ENCODE measurements at places on chromosomes 4 and X.

DNA sequence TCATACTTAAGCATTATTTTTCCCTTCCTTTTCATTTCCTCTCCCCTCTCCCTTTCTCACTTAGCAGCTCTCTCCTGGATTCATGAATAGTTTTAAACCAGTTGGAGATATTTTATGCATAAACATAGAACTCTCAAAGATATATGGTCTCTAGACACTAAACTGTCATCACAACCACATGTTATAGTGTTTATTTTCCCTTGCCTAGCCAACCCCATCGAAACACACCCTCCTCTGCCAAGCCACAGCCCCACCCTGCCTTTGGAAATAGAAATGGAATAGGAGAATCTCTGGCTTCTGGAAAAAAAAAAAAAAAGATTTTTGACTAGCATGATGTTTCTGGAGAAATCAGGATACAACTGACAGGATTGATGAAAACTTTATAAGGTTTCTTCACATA is 64.8 kb upstream of the RBPJ start:
- DNase-seq: no peak

DNA sequence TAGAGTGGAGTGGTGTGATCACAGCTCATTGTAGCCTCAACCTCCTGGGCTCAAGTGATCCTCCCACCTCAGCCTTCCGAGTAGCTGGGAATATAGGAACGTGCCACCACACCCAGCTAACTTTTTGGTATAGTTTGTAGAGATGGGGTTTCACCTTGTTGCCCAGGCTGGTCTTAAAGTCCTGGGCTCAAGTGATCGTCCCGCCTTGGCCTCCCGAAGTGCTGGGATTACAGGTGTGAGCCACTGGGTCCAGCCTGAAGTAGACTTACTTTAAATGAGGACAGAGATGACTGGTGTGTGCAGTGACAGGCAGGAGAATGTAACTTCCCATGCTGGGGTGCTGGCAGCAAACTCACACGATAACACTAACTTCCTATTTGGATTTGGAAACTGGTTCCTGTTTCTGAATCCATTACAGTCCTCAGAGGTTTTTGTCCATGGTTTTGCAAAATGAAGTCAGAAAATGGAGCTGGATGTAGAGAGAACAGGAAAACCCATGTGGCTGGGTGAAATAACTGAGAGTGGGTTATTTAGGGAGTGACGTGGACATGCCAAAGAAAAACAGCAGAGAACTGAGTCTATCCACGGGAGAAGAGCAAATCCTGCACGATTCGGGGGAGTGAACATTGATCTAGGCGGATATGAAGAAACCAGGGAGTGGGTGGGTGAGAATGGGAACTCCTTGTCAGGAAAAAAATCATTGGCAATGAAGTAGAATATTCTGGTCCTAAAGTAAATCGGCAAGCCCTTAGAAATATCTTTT is 95.6 kb downstream of the GATB start:
- no peak for DNase-seq

DNA sequence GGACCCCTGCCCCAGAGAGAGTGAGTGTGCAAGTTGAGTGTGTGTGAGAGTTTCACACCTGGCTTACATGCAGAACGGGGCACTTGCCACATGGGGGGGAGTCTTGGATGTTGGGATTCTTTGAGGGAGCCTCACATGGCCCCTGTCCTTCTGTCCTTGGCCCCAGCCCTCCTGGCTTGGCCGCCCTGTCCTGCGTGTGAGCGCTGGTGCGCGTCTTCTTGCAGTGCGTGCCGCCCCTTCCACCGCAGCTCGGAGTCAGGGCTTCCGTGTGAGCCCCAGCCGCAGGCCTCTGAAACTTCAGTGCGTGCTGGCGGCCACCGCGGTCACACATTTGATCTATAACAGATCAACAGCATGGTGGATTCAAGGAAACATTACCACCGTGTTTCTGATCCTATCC is 30.1 kb upstream of the HGFAC start:
- DNase-seq: no peak

DNA sequence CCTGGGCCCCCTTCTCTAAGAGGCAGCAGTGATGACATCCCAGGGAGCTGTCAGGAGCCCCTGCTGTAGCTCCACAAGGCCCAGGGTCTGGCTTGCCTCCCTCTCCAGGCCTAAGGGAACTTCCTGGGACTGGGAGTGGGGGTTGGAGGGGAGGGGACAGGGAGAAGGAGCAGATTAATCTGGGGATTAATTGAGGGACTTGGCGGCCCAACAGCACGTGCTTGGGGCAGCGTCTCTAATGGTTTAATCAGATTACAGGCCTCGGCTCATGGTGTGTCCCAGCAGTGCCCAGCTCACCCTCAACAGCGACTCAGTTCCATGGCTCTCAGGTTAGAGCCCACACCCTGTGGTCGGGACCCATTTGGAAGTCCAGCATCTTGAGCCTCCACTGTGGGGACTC is 47.9 kb downstream of the EFNB1 start:
- no peak for DNase-seq

- DNase-seq: no peak
These were observed 8.1 kb upstream of the PPP2R3B start for GRCh38 chrX:394830-395229.

DNA sequence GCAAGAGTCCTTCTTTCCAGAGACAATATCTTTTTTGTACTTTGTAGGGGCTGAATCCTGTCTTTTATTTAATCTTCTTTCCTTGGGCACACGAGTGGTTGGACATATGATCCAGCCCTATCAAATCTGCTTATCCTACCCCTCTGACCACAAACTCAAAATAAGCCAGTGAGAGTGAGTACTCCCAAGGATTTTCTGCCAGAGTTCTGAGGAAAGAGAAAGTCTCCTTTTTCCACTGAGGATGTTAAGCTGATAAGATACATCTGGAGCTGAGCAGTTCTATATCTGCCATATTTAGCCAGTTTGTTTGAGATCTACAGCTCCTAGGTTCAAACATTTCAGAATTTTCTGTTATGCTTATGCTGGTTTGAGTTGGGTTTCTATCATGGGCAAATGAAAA is 134.8 kb upstream of the NWD2 start:
- no peak for DNase-seq

DNA sequence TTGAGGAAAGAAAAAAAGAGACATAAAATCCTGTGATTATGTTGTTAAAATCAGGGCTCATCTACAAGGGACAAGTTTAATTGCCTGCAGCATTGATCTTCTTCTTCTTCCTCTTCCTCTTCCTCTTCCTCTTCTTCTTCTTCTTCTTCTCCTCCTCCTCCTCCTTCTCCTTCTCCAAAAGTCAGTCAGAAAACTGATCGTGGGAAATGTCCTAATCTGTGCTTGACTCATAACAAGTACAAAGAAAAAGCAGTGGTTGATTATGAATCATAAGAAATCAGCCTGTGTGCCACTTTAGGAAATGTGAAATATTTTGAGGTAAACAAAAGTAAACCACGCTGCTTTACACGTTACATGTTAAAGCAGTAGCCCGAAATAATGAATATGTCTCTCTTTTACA is 2.7 kb upstream of the ATP10D start:
- no peak for DNase-seq

GRCh38 chr4:168541266-168541953 is 44.6 kb downstream of the PALLD start:
- DNase-seq: no peak

GRCh38 chr4:53113431-53114225 is 251.5 kb downstream of the RASL11B start:
- DNase-seq: no peak

DNA sequence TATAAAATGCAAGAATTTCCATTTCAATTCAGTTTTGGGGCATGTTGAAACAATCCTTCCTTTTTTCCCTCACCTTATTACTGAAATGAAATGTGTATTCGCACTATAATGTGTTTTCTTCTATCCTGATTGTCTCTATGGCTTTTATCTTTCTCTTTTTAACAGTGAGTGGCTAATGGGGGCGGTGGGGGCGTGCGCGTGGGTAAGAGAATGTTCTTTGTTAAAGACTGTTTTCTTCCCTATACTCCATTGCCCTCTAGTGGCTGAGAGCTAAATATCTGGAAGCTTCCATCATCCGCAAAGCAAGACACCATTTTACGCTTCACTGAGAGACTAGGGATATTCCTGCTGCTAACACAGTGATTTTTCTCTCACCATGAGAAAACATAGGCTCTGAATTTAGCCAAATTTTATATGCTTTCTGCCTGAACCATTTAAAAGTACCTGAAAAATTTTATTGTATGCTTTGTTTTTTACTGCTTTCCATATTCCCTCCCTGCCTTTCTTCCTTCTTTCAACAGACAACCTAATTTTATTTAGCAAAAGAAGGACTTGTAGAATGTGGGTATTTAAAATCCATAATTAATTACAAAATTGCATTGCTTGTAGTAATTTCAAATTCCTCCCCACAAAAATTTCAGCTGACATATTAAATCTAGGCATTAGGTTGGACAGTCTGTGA is 194.0 kb downstream of the GASK1B start:
- DNase-seq: no peak

DNA sequence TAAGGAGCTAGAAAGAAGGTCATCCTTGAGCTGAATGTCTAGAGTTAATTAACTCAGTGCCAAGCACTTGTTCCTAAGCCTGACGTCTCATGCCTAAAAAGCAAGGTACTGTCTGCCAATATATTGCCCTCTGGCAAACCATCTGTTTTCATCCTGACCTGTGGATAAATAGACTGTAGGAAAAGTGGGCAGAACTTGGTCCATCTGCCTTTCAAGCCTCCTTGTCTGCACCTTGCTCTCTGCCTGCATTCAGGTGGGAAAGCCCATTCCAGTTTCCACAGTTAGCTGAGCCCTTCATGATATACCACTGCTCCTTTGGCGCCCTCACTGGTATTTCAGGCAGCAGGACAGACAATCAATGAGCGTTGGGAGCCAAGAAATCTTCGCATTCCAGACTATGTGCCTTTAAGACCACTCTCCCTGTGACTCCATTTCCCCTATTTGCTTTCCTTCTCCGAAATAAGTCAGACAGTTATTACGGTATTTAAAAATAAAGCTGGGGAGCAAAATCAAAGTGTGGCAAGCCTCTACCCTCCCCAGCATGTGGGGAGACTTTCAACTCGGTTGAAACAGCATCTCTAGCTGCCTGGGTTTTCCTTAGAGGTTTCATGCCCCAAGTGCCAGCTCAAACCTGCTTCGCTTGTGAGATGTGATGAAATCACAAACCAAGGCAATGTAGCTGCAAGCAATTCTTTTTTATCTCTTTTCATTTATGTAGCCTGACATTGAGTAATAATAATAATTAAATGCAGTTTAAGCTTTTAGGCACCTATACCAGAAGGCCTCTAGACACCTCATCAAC is 2.5 kb upstream of the CCDC149 start:
- no peak for DNase-seq

- no peak for DNase-seq
These were observed 202.5 kb downstream of the PCDH7 start for GRCh38 chr4:30922625-30923024.

- no peak for DNase-seq
These were observed 53.4 kb downstream of the ADGRG4 start for GRCh38 chrX:136354201-136354600.

DNA sequence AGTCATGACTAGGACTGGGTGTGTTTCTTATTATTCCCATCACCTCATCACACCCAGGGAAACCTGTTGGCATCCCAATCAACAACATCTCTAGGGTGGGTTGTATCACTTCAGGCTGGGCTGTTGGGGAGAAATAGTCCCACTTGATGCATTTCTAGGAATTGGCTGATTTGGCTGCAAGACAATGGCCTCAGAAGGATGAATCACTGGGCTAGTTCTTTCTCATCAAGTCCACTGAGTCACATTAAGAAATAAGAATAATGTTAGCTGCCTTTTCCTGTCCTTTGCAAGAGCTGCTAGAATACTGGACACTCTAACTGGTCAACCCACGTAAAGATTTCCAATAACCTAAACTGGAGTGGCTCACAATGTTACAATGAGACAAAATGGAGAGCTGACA is 104.2 kb downstream of the CHRDL1 start:
- DNase-seq: no peak

DNA sequence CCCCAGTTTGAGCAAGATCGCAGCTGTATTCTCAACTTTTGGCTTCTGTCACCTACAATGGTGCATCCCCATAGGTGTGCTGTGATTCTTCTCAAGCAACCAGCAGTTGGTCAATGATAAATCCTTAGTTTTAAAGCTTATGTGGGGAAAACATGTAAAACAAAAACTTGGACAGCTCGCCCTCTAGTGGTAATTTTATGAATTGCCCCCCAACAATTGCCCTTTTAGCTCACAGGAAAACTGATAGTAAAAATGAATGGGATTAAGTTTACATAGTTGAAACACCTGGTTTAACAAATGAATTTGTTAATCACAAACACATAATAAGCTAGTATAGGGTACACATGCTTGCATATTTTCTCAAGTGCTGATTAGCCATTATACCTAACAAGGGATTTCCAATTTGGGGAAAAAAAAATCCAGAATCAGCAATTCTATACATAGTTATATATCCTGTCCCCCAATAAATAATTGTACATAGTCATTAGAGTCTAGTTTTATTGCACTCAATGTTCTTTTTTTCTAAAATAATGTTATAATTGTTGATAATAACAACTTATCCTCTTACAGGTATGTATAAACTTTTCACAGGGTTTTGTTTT is 30.1 kb downstream of the TEX13A start:
- DNase-seq: no peak

- no peak for DNase-seq
These were observed 271.2 kb upstream of the AGA start for GRCh38 chr4:177713454-177713853.

DNA sequence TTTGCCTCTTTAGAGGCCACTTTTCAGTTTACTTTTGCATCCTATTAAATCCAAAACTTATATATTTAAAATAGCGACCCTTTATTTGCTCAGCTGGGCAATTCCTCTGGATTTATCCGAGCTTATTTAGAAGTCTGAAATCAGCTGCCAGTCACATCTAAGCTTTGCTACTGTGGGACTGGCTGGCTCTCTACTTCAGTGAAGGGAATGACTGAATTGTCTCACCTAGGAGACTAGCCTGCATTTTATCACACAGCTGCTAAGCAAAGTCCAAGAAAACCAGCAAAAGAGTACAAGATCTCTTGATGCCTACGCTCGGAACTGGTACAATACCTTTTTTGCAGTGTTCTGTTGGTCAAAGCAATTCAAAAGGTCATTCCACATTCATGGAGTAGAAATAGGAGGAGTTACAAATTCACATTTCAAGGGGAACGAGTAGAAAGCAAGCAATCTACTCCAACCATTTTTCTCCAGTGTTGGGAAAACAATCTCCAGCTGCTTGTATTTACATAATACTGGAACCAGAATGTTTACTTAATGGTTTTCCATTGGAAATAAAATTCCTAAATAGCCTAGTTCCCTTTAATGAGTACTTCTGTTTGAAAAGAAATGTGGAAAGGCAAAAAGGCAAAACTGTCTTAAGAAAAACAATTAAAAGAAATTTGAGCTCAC is 160.2 kb downstream of the MAGEB5 start:
- DNase-seq: no peak

- DNase-seq: no peak
These were observed 66.8 kb downstream of the CORIN start for GRCh38 chr4:47771020-47771419.

- DNase-seq: no peak
These were observed 3.8 kb downstream of the SGMS2 start for GRCh38 chr4:107828315-107829090.

GRCh38 chrX:8374041-8374825 is 90.4 kb upstream of the VCX3B start:
- no peak for DNase-seq

GRCh38 chr4:168784786-168785461 is 225.1 kb downstream of the CBR4 start:
- DNase-seq: no peak

GRCh38 chr4:170051402-170051801 is 25.2 kb upstream of the MFAP3L start:
- no peak for DNase-seq
